ENCODE measurements at places on chromosomes 5 and 9. TPM values are rescaled to one million over a fixed set of nuclear protein-coding genes. Genes with fewer than 3 reads are reported as not detected.

Gene ESM1
- polyA plus RNA-seq, result 14.8 TPM

- no peak for DNase-seq
Measured at GRCh38 chr9:136411378-136411777, 920 bp downstream of the PMPCA start.

Gene LAMC3
- 27.4 TPM for polyA plus RNA-seq

Gene PANK3
- 59.7 TPM for polyA plus RNA-seq

Gene SLC25A51
- 20.3 TPM for polyA plus RNA-seq

Gene CREBRF
- polyA plus RNA-seq, result 16.1 TPM

Gene NUTM2F
- polyA plus RNA-seq, result not detected

- DNase-seq, result no peak
Measured at GRCh38 chr5:68734781-68735180, 359.0 kb upstream of the SLC30A5 start.

DNA sequence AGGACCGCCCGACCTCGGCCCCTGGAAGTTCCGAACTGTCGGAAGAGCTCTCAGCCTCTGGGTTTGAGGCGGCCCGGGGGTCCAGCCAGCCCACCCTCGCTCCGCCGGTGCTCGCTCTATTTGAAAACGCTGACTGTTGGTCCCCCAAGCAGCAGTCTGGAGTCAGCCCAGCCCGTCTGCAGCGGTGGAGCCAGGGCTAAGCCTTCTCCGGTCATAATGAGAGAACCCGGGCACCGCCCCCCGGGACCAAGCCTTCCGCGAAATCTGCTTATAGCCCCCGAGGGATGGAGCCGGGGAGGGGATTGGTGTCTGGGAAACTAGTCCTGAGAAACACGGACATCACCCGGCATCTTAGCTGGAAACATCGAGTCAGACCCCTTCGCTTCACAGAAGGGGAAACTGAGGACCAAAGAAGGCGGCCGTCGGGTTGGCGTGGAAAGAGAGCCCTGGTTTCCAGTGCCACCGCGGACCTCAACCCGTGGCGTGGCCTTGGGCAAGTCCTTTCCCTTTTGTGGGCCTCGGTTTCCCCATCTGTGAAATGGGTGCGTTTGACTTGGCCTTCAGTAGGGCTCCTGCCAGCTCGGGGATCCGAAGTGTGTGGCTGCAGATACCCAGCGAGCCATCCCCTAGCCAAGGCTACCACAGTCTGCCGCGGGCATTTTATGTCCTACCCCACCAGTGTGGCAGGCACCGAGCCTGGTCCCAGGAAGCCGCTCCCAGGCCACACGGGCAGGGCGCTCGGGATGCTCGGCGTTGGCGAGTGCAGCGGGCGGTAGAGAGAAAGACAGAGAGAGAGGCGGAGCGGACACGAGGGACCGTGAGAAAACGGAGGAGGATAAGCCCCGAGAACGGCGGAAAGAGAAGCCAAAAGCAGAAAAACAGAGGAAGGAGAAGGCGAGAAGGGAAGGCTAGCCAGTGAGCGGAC, 857 bp downstream of the ADAM19 start:
- DNase-seq, result no peak

Gene NEUROG1
- polyA plus RNA-seq, result not detected

- DNase-seq, result no peak
Measured at GRCh38 chr5:119340597-119341218, 15.1 kb upstream of the TNFAIP8 start.

Gene ADAMTS16
- 74.6 TPM for polyA plus RNA-seq

Gene CTXN3
- polyA plus RNA-seq, result not detected

DNA sequence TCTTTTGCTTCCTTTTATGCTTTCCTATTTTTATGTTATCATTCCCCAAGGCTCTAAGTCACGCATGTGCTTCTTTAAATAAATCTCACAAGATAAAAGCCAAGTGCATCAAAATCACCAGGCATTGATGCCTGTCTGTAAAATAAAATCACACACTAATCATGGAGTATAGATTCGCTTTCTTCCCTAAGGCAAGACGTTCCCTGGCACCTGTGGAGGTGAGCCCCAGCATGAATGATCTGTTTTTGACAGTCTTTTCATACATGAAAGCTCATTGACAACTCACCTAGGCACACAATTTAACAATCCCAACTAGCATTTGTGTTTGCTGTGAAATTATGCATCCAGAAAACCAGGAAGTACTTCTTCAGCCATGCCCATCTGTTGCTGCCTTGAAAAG, 146.9 kb upstream of the DMAC1 start:
- no peak for DNase-seq

DNA sequence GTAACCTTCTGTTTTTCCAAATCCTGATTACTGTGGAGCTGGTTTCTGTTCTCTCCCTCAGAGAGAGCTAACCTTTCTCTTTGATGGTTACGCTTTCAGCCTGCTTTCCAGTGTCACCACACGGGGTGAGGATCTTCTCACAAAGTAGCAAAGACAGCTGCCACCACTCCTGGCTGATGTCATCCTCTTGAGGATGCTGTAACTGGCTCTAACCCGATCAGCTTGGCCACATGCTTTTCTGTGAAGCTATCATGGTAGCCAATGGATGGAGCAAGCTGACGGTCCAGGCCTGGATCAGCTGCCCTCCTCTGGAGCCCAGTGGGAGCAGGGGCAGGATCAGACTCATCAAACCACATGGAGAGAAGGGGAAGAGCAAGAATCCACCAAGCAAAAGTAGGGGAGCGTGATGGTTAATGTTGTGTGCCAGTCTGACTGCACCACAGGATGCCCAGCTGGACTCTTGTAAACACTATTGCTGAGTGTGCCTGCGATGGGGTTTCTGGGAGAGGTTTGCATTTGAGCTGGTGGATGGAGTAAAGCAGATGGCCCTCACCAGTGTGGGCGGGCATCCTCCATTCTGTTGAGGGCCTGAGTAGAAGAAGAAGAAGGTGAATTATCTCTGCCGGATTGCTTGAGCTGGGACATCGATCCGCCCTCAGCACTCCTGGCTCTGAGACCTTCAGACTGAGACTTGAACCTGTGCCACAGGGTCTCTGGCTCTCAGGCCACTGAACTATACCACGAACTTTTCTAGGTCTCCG, 26.8 kb upstream of the ZNF354A start:
- DNase-seq, result no peak

- no peak for DNase-seq
Measured at GRCh38 chr5:142095035-142095434, 13.5 kb upstream of the NDFIP1 start.

- DNase-seq, result no peak
Measured at GRCh38 chr5:178673801-178674295, 47.0 kb upstream of the CLK4 start.

- DNase-seq, result no peak
Measured at GRCh38 chr9:21056931-21057330, 20.8 kb downstream of the IFNB1 start.

Gene CXXC5
- 215 TPM for polyA plus RNA-seq

Gene BRIX1
- polyA plus RNA-seq, result 45.9 TPM

DNA sequence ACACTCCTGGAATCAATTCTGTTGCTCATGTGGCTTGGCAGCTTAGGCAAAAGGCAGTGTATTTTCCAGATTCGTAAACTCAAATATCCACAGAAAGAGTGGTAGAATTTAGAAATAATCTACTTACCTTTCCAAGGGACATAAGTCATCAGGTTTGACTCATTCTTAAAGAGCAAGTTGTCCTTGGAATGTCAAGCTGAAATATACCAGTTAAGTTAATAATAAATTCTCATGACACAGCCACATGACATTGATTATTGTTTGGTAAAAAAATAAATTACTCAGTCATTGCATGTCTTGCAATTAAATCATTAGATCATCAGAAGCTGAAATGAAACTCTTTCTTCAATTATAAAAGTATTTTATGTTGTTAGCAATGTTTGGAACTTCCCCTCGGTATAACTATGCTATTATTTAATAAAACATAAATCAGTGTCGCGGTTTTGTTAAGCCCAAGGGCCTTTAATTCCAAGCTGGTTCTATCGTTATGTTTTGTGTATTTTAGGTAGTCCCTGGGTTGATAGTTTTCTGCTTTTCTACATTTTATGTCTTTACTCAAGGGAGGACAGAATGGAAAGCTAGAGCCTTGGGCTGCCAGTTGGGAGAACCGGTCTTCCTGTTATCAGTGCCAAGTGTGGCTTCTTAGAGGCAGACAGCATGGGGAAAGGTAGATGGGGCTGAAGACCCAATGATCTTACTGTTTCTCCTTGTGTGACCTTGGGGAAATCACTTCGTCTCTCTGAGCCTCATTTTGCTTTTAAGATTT, 79.3 kb upstream of the PRLR start:
- DNase-seq, result no peak

GRCh38 chr9:93343663-93344062, 107.8 kb upstream of the FAM120A start:
- no peak for DNase-seq

GRCh38 chr9:124776954-124777648, at the start of gene OLFML2A:
TSS of gene OLFML2A (plus strand) at chr9:124777133. CDS start at chr9:124777271, 138 bp downstream.
- no peak for DNase-seq

DNA sequence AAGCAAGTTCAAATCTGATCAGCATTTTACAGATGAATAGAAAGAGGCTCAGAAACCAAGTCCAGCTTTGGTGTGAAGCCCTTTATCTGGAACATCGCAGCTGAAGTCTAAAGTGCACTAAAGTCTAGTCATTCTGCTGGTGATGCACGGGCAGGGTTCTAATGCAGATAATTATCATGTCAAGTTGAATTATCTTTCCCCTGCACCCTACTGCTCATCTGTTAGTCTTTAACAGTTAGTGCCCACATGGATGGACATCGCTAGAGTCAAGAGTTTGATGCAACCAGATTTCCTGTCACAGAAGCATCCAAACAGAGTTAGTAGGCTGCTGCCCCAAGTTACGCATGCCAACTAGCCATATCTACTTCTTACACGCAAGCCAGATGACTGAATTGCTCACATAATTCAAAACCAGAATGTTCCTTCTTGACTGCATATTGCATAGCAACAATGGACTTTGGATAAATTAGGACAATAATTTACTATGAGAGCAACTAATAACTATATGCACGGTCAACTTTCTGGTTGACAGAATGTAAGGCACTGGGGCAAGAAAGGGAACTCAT, 1.6 kb upstream of the TOMM5 start:
- DNase-seq, result no peak

Gene STRBP
- 19.3 TPM for polyA plus RNA-seq

Gene ZCCHC10
- 32.5 TPM for polyA plus RNA-seq

Measured in left renal pelvis (tissue), 4 donors.